ENCODE measurements at places on chromosomes 11 and 22.

GRCh38 chr11:16099343-16099900, 256.9 kb downstream of the SOX6 start:
- DNase-seq: no peak

GRCh38 chr11:130675371-130675821, 227.0 kb downstream of the ADAMTS15 start:
- DNase-seq: no peak

DNA sequence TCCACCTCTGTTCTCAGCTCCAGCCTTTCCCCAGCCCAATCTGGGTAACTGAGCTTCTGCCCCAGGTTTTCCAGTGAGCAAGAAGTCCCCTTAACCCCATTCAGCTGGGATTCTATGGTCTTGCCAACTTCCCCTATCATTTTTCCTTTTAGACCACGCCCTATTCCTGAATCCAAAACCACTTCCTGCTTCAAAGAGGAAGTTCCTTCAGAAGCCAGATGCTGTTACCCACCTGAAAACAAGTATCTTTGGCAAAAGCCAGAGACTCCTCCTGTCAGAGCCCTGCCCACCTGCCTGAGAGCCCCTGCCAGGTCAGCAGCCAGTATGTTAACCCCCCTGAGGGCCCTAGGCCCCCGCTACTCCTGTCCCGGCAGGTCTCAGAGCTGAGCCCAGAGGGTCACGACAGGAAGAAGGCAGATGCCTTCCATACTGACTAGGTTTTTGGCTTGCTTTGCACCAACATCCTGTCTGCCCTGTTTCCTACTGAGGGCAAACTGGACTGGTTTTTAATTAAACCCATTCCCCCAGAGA, 20.3 kb upstream of the MICAL2 start:
- DNase-seq: peak; percentile 73

- DNase-seq: no peak
Measured at GRCh38 chr11:113557926-113558325, 82.7 kb upstream of the DRD2 start.

GRCh38 chr11:34174412-34175041, 69.1 kb downstream of the NAT10 start:
- peak; percentile 21 for DNase-seq

Measured in CMK (cell line).